ENCODE measurements at places on chromosomes 5 and 9.

DNA sequence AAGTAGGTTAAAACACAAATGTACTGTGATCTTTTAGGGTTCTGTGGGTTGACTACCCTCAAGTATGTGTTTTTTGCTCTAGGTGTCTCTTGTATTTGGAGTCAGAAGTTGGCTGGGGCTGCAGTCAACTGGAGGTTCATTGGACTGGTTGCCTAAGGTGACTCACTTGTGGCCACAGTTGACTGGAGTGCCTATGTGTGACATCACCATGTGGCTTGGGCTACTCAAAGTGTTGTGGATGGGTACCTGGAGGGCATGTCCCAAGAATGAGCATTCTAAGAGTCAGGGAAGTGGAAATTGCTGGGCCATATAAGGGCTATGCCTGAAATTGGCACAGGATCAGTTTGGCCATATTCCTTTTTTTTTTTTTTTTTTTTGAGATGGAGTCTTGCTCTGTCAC lies 27.4 kb downstream of the SNX30 start:
- no peak for DNase-seq

DNA sequence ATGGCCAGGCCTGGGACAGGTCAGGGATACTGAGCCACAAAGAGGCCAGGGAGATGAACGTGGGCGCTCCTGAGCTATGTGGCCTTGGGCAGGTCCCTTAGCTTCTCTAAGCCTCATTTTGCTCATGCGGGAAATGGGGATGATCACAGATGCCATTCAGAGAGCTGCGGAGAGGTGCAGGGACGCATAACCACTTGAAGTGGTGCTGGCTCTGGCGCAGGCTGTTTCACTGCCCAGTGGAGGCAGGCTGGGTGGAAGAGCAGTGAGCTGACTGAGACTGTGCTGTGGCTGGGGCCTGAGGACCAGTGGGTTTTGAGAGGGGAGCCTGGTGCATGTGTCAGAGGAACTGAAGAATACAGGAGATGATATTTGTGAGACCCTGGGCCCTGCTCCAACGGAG lies 18.4 kb downstream of the CXXC5 start:
- no peak for DNase-seq

- DNase-seq: no peak
Observed at GRCh38 chr5:154214371-154215106, 24.0 kb downstream of the GALNT10 start.

DNA sequence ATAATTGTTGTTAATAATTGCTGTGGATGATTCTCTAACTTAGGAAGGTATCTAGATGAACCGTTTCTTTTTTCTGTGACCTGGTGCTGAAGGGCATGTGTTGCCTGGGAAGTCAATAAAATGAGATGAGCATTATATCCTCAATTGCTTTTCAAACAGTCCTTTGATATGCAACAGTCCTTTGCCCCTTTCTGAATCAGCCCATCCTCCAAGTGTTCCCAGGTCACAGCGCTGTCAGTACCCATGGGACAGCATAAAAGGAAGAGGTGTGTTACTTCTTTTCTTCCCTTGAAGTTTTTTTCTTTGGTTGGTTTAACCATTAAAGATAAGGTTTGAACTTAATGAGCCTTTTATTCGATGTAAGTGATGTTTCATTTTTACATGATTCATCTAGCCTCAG lies 651.8 kb downstream of the SEMA5A start:
- DNase-seq: no peak

- no peak for DNase-seq
Observed at GRCh38 chr5:98318386-98318785, 455.1 kb upstream of the RGMB start.

- no peak for DNase-seq
Observed at GRCh38 chr5:143979044-143979690, 167.2 kb downstream of the HMHB1 start.
